ENCODE measurements at places on chromosomes 5 and 9.

DNA sequence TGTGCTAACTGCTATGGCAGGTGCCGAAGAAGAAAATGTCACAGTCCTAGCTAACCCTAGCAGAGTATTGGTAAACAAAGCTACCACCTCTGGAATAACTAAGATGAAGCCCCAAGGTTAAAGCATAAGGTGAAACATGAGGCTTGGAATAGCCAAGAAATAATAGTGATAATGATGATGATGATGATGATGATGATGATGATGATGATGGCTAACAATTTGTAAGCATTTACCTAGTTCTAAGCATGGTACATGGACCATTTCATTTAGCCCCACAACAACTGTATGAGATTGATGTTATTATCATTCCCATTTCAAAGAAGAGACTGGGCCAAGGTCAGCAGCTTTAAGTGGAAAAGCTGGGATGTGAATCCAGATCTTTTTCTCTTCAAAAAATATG is 35.3 kb downstream of the SH3RF2 start:
- DNase-seq, result no peak

- no peak for DNase-seq
Observed at GRCh38 chr9:21413151-21413550, 4.2 kb downstream of the IFNA8 start.

- DNase-seq, result no peak
Observed at GRCh38 chr5:140883373-140883772, 1.4 kb downstream of the PCDHA13 start.

DNA sequence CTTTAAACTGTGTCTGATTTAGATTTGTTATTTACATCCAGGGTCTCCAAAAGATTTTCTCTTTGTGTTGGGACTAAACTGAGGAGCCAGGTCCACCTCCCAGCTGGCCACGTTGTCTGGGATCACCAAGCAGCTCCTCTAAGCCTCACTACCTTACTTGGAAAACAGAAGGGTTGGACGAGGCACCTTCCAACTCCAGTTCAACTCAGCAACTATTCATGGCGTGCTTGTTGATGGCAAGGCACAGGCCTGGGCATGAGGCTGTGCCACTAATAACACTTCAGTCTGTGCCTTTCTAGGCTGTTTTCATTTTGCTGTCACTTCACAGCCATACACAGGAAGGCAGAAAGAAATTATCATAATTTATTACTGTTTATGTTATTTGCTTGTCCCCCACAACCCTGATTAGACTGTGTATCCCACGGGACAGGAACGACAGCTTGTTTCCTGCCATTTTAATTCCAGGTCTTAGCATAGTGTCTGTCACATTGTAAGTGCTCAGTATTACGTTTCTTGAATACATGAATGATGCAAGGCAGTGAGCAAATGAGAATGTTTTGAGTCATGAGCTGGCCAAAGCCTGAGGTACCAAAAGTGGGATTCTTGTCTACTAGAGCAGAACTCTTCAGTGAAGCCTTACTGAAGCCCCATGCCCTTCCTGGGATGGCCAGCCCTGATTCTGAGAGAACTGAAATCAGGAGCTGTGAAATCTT is 125.8 kb downstream of the GALNT10 start:
- no peak for DNase-seq

DNA sequence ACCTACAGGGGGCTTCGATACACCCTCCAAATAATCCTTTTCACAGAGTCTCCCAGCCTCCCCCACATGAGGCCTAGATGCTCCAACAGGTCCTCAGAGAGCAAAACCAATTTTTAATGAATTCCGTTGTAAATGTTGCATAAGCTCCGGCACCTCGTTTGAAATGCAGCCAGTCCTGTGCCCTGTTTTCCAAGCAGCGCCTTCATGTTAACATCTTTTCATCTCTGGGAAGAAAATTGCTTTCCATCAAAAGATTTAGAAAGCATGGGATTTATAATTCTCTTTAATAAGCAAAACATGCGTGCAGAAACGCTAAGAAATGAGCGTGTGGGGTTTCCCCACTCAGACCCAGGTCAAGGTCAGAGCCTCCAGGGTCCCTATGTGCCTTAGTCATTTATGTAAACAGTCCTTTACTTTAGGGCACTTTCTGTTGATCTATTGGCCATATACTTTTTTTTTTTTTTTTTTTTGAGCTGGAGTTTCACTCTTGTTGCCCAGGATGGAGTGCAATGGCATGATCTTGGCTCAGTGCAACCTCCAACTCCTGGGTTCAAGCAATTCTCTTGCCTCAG is 177.5 kb upstream of the S1PR3 start:
- DNase-seq, result no peak

- no peak for DNase-seq
Observed at GRCh38 chr5:151264113-151264512, 11.1 kb downstream of the GM2A start.

- DNase-seq, result no peak
Observed at GRCh38 chr9:106784076-106784475, 78.9 kb upstream of the ZNF462 start.

DNA sequence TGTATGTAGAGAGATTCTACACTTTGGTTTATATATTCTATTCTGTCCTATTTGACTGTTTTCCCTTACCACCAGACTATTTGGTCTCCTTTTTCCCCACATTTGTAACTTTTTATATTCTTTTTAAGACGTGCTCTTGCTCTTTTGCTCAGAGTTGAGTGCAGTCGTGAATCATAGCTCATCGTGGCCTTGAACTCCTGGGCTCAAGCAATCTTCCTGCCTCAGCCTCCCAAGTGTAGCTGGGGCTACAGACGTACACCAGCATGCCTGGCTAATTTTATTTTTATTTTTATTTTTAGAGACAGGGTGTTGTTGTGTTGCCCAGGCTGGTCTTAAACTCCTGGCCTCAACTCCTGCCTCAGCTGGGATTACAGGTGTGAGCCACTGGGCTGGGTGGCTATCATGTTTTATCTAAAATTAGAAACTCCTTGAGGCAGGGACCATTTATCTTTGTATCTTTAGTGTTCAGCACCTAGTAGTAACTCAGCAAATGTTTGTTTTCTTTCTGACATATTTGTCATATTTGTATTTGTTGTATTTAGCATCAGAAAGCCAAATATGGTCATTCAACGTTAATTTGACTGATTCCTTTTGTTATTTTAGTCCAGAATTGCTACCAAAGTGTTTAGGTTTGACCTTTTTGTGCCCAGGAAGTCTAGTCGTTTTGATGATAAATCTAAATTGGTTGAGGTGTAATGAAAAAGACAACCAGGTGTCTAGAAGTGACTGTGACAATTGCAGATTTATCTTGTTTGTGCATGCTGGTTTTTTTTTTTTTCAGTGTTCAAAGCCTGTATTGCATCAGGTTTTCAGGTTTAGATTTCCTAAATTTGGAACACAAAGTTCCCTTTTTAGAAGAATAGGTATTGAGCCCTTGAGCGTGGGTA is 44.3 kb downstream of the ERBIN start:
- DNase-seq, result no peak

DNA sequence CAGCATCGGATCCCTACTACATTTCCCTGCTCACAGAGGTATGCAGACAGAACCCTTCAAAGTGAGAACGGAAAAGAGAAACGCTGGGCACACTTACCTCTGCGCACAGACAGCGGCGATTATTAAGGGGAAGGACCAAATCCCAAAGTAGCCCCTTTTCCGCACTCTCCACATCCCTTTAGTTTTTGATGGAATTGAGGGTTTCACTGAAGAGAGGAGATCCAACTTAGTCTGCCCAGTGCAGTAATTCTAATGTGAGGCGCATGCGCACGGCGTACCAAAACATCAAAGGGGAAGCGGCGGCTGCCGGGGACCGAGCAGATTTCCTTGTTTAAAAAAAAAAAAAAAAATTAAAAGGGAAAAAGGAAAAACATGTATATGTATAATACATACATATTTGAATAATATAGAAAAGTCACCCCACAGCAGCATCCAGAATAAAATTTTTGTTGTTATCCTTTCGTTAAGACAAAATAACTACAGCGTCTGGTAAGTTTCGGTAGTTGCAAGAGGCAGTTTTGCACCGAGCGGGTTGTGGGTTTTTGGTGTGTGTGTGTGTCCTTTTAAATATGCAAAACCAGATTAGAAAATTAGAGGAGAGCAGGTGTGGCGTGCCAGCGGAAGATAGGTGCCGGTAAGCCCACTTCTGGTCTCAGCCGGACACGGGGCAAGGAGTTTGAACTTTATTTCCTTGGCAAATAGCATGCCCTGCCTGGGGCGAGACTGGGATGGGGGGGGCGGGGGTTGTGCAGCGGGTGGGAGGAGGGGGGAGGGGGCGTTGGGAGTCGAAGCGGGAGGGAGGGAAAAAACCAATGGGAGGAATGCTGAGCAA is at the start of gene GABRB2:
GABRB2 (minus strand) TSS at position 256 of the 832 bp plus-strand sequence; CDS start at position 174, 82 bp downstream.
- DNase-seq, result no peak

DNA sequence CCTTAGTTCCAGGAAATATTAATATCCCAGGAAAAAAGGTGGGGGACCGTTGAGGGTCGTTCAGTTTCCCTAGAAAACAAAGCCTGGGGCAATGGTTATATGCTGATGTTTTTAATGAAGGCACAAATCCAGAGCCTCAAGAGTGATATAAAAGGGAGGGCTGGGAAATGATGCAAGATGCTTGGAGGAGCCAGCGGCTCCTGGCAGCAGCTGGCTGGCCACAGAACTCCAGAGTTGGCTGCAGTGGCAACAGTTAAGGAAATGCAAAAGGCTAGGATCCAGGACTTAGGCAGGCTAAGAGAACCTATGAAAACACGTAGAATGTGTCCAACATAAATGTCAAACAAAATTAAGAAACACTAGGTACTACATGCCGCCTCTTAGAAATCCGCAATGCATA is 31.0 kb upstream of the B4GALT1 start:
- DNase-seq, result no peak

DNA sequence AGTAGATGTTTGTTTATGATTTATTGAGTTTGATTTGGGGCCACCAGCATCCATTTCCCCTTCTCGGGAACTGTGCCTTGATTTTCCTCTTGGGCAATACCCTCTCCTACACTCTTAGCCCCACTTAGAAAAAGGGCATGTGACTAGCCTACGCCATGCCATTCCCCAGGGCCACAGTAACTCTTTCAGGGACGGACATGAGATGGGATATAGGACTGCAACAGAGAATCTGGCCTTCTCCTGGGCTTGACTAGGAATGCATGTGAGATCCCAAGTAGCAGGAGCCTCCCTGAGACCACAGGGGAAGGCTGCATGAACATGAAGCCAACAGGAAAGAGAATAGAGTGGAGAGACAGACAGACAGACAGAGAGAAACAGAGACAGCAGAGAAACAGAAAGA is 30.7 kb upstream of the SPARC start:
- DNase-seq, result no peak

DNA sequence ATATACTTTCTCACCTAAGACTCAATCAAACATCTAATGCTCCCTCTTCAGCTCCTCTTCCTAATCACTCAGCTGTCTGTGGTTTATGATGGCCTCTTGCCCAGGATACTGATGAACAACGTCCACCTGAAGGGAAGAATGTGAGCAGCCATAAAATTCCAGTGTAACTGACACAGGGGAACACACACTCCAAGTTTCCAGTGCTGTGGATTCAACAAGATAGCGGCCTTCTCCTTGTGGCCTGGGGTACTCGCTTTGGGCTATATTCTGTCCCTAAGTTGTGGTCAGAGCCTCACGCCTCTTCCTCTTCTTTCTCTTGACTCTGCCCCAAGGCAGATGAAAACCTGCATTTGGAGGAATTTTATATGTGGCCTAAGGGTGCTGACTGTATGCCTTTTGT is 11.7 kb downstream of the B4GALT1 start:
- no peak for DNase-seq

DNA sequence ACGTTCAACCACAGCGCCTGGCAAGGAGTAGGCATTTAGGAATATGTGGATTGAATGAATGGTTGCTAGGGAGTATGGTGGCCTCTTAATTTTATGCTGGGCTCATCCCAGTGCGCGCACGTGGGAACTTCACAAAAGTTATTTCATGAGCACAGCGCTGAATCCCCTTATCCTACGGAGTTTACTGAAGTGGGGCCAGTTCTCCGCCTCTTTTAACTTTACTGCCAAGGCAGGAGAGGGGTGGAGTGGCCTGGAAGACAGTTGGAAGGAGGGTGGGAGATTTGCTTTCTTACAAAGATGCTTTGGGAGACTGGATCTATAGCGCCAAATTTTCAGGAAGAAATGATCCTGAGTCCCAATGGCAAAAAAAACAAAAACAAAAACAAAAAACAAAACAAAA is 326.5 kb downstream of the SH3GL2 start:
- no peak for DNase-seq

GRCh38 chr5:124755565-124755964 is 9.1 kb upstream of the ZNF608 start:
- no peak for DNase-seq

DNA sequence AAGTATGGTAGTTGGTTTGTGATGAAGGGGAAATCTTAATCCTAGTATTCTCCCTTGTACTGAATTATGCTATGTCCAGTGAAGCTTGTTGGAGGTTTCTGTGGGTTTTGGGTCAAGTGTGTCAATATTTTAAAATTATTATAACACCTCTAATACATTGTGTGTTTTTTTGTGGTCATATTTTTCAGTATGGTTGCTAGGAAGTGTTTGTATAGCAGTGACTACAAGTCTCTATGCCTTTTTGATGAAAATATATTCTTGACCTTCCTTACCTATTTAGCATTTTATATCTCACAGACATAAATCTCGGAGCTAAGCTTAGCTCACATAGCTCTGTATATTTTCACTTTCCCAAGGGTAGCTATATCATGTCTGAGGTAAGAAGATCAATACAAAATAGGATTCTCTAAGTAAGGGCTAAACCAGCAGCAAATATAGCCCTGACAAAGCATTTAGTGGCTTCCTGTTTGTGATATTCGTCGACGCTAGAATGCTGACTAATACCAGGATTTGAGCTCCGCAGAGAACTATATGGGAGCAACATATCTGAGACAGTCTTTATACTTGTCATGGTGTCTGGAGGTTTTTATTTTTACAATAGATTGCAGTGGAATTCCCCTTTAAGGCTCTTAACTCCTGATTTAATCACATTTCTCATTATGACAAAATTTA is 82.3 kb downstream of the MACIR start:
- no peak for DNase-seq

GRCh38 chr5:179568721-179569120 is 18.4 kb downstream of the RUFY1 start:
- DNase-seq, result no peak

DNA sequence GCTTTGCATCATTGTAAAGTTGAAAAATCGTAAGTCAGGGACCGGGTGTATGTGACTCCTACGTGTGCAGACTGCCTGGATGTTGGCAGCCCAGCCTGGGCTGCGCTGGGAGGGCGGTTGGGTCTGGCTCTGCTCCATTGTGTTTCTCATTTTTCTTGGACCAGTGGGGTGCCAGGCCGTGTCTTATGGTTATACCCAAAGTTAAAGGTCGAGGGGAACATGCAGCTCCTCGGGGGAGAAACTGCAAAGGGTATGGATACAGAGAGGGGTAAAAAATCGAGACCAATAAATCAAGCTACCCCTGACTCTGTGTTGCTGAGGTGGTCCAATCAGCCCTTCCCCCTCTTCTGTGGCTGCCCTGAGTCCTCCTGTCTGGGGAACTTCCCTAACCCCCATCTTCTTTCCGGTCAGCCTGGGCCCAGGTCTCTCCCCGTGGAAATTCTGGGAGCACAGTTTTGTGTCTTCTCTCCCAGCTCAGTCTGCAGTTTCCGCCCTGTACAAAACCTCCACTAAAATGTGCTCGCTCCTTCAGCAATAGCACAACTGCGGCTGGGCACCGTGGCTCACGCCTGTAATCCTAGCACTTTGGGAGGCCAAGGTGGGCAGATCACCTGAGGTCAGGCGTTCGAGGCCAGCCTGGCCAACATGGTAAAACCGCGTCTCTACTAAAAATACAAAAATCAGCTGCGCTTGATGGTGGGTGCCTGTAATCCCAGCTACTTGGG is 34.1 kb upstream of the UNC5A start:
- DNase-seq, result no peak
